Cortex of kidney (tissue), 1 donor: ENCODE measurements at places on chromosomes 6 and 20.

GRCh38 chr20:34904202-34904621, 27.8 kb downstream of the ACSS2 start:
- no peak for DNase-seq

- no peak for DNase-seq
Measured at GRCh38 chr6:43125119-43125518, 46.0 kb upstream of the SRF start.

DNA sequence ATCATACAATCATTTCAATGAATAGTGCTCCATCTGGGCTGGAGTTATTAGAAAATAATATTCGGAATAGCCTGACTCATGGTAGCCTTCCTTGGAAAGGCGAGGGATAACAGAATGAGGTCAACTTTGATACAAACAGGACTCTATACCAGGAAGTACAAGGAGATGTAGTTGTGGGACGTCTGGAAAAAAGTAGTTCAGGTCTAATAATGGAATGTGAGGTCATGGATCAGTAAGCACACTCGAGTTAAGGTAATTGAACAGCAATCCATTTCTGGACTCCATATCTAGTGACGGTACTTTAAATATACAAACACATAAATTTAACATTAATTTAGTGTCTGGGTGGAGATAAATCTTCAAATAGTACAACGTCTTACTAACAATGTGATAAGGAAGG, 1204.0 kb upstream of the ADGRB3 start:
- no peak for DNase-seq

- no peak for DNase-seq
Measured at GRCh38 chr6:1726341-1726768, 116.6 kb downstream of the FOXC1 start.

DNA sequence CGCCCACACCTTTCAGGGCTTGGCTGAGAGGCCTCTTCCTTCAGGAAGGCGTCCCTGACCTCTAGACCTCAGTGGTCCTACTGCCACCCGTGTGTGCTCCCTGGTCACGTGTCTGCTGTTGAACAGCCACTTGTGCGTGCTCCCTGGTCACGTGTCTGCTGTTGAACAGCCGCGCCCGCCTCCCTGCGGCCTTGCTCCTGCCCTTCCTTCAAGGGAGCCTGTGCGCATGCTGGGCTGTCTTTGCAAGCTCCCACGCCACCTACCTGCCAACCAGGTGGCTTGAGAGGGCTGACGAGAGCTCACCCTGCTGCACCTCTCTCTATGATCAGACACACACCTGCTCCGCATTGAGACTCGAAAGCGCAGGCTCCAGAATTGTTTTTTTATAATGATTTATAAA, 179.3 kb downstream of the BMP7 start:
- DNase-seq, result no peak

DNA sequence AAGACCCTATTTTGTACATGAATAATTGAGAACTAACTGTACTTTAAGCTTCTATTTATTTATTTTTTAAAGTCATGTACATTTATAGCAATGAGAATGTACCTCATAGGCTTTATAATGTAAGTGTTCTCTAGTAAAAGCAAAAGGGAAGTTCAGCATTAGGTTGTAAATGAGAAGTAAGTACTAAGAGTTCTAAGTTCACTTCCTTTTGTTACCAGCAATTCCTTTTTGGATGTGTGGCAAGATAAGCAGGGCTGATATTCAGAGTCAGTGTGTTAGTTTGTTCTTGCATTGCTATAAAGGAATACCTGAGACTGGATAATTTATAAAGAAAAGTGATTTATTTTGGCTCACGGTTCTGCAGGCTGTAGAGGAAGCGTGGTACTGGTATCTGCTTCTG, 54.0 kb upstream of the CCN2 start:
- no peak for DNase-seq

DNA sequence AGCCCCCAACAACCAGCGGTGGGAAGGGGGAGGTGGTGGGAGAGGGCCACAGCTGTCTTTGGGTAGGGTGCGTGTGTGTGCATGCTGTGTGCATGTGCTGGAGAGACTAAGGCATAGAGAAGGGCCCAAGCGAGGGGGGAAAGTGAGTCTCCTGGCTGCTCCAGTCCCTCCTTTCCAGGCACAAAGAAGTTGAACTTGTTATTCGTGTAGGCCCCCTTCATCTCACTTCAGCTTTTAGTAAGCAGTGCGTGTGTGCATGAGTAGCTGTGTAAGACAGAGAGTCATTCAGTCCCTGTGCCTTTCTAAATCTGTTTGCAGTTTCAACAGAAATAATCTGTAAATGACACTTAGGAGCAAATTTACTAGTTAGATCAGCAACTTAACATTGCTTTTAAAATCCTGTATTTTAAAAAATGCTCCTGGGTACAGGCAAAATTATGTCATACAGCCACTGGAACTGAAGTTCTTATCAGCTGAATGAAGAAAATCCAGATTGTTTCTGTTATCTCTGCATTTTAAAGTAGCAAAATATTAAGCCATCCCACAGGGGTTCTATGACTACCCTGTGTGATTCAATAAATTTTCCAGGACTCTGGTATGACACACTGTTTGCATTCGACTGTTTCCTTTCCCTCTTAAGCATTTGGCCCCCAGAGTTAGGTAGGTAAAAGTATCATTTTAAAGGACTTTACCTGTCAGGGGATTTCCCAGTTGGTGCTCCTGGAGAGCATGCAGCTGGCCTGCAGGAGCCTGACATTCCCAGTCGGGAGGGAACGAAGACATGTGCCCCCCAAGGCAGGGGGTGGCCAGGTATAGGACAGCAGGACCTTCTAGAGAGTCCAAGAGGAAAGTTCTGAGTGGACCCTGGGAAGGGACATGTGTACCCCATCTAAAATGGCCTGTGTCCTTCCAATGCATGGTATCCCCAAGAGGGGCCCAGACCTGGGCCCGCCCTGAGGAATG, 39.0 kb downstream of the MTRES1 start:
- no peak for DNase-seq

GRCh38 chr6:79648328-79648727, 17.2 kb downstream of the SH3BGRL2 start:
- no peak for DNase-seq

DNA sequence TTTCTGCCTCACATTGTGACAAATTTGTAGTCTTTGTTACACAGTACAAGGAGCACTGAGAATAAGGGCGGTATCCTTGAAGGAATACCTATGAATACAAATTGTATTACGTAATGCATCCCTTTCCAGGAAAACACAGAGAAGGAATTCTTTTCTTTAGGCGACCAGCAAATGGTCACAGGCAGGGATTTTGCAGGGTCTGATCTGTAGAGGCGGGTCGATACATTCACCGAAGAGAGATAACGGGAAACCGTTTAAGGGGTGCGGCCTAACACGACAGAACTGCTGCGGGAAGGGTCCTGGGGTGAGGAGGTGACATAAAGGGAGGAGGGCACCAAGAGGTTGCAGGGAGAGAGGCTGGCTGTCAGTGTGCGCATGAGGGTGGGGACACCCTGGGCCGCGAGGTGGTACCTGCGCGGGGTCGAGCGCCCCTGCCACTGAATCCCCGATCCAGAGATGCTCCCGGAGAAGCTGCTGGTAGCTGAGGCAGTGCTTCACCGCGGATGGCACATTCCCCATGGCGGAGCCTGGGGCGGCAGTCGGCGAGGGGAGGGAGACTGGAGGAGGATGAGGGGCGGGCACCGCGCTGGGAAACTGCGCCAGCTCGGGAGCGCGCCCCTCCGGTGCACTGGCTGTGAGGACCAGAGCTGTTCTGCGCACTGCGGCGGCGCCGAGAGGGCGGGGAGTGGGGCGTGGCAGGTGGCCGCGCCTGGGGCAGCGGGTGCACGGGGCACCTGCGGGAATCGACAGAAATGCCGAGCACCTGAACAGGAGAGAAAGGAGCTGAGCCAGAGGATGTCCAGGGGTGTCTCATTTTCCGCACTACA, at the start of gene HMGCLL1:
TSS of gene HMGCLL1 (minus strand) at position 656 of the 827 bp plus-strand sequence. CDS start at position 519, 137 bp downstream.
- no peak for DNase-seq

GRCh38 chr6:140445474-140446004, 1071.1 kb upstream of the CITED2 start:
- no peak for DNase-seq

DNA sequence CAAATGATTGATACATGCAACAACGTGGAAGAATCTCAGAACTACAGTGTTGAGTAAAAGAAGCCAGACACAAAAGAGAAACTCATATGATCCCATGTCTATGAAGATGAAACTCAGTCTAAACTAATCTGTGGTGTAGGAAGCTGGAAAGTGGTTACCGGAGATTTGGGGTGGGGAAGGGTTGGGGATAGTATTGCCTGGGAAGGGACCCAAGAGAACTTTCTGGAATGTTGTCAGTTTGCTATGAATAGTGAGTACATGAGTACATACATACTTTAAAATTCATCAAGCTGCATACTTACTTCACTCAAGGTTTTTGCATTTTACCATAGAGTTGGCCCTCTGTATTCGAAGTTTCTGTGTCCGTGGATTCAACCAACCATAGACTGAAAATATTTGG, 106.0 kb downstream of the SAMD5 start:
- DNase-seq, result no peak

GRCh38 chr20:61524951-61525666, 273.0 kb downstream of the CDH4 start:
- no peak for DNase-seq
